ENCODE measurements at places on chromosomes 1 and 21.

- DNase-seq = no peak
Measured at GRCh38 chr1:183226963-183227362, 40.9 kb downstream of the LAMC2 start.

DNA sequence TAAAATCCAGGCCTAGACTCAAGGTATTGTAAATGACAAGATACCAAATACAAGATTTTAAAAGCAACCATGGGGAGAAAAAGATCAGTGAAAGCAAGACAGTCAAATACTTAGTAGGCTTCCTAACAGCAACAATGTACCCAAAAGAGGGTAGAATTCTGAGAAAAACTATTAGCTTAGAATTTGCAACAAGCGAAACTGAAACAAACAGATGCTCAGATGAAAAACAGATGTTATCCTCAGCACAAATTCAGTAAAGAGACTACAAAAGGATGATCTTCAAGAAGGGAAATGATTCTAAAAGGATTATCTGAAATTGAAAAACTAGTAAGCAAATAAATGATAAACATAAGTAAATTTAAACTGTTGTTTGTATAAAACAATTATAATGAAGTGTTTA is 40.0 kb downstream of the PDC start:
- DNase-seq = no peak

DNA sequence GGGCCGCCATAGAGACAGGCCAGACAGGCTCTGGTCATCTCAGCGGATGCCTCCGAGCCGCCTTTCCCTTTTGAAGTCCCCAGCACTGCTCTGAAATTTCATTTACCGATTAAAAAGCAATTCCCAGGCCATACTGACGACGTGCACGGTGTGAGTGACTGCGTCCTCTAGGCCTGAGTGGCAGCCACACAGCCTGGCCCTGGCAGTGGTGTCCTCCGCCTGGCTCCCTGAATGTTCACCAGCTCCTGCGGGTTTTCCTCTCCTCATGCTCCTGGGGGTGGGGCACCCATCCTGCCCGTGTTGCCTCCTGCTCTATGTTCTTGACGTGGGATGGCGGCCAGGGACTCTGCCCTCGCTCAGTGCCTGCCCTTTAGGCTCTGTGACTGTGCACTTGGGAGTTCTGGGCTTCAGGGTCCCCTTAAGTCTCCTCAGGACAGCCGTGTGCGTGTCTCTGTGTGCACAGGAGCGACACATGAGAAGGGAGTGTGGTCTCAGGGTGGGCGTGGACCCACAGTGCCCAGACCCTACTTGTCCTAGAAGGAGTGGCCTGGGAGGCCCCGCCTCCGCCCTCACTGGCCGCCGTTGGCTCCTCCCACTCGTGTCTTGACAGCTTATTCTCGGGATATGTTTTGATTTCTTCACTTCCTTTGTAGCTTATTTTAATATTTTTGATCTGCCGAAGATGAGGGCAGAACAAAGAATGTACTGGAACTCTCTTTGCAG is 3.6 kb downstream of the SKI start:
- DNase-seq = no peak

GRCh38 chr1:108692724-108693655 is 880 bp downstream of the PRPF38B start:
- no peak for DNase-seq

DNA sequence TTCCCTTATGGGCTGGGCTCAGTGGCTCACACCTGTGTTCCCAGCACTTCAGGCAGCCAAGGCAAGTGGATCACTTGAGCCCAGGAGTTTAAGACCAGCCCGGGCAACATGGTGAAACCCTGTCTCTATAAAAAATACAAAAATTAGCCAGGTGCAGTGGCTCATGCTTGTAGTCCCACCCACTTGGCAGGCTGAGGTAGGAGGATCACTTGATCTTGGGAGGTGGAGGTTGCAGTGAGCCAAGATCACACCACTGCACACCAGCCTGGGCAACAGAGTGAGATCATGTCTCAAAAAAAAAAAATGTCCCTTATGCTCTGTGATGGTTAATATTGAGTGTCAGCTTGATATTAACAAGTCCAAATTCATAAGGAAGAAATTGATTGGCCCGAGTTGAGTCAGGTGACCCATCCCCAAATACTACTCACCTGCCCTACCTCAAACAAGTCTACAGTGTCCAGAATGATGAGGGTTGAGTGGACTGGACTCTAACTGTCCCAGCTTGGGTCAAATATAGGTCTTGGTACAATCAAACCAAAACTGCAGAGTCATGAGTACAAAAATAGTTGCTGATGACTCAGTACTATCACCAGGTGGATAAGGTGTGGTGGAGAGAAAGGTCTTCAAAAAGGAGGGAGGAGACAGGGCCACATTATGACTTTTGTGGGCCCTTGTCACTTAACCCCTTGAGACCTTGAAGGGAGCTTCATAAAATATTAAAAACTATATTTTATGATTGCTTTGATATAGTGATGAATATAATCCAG is 161.0 kb downstream of the ZNF326 start:
- no peak for DNase-seq

DNA sequence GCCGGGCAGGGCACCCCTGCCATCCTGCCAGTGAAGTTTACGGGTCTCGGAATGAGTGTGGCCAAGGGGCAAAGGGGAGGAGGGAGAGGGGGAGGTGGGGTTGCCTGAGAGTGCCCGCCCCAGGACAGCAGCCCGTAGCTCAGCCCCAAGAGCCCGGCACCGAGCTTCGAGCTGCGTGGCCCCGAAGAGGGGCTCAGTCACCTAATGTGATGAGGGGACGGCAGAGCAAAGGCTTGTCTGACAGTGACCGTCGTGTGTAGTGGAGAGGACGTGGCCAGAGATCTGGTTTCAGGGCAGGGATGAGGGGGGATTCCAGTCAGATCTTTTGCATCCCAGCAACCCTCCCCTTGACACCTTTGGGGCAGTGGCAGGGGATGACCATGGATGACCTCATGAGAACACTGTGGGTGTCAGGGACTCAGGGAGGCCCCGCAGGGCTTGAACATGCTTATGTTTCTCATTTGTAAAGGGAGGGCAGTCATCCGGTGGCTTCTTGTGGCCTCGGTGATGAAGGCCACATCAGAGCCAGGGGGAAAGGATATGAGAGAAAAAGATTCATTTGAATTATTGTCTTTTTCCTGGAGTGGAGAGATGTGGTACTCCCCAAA is 1.1 kb upstream of the TRPM2 start:
- no peak for DNase-seq

- no peak for DNase-seq
Measured at GRCh38 chr1:2633936-2634491, 1.2 kb upstream of the MMEL1 start.

DNA sequence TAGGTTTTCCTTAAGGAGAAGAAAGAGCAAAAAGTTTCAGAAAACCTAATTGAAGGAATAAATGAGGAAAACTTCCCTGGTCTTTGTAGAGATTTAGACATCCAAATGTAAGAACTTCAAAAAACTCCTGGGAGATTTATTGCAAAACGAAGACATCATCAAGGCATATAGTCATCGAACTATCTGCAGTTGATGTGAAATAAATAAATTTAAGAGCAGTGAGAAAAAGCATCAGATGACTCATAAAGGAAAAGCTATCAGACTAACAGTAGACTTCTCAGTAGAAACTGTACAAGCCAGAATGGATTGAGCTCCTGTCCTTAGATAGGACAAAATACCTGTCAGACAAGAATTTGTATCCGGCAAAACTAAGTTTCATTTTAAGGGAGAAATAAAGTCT is 569.4 kb upstream of the ADAMTS5 start:
- no peak for DNase-seq

- DNase-seq = no peak
Measured at GRCh38 chr21:42214081-42214750, 4.7 kb upstream of the ABCG1 start.

GRCh38 chr1:2354511-2355372 is 36.6 kb downstream of the MORN1 start:
- no peak for DNase-seq

DNA sequence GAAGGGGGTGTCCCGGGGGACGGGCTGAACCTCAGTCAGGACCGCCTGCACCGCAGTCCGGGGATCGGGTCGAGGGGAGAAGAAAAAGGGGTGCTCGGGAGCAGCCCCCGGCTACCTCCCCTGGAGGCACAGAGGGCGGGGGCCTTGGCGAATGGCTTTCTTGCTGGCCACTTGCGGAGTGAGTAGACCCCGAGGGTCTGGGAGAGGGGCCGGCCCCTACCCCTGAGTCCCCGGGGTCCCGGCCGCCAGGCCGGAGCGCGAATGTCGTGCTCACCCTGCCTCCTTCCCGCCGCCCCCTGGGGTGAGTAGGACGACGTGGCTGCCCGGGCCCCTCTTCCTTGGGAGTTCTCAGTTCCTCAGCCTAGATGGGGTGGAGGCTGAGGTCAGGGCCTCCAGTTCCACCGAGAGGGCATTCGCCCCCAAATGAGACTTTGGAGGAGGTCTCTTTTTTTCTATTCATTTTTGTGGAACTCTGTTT is 113.0 kb downstream of the OSBPL9 start:
- DNase-seq = no peak

DNA sequence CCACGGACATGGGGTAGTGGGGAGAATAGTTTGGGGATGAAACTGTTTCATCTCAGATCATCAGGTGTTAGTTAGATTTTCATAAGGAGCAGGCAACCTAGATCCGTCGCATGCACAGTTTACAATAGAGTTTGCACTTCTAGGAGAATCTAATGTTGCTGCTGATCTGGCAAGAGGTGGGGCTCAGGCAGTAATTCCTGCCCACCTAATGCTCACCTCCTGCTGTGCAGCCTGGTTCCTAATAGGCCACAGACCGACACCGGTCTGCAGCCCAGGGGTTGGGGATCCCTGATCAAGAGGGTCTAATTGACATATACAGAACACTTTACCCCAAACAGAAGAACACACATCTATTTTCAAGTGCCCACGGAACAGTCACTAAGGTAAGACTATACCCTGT is 275.1 kb downstream of the PTPRU start:
- no peak for DNase-seq

DNA sequence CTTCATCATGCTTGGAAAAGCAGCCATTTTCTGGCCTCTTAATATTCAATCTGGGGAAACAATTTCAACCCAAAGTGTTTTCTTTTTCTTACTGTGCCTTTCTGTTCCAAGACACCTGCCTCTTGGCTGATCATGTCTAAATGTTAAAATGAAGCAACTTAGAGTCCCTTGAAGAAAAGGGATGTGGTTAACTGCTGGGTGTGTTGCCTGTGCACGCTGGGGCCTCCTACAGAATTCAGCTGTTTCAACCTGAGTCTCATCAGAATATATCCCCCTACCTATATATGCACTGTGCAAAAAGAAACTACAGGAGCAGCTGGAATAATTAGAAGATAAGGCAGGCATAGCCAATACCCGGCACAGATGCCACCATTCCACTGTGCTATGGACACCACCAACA is 222.0 kb downstream of the OMA1 start:
- no peak for DNase-seq

DNA sequence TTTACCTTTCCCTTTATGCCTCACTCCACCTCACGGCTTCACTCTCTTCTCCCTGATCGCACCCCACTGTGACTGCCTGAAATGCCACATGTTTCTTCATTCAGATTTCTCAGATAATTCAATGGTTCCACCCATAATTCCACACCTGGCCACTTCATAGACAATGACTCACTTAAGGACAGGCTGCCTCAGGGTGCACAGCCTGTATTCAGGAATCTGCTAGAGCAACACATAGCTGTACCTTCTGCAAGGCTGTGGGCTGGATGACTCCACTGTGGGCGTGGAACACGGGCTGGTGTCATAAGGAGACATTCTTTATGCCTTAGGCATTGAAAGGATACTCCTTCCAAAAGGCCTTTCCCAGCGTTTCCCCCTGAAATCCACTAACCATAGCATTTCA is 36.1 kb downstream of the L1TD1 start:
- DNase-seq = peak; percentile 3

DNA sequence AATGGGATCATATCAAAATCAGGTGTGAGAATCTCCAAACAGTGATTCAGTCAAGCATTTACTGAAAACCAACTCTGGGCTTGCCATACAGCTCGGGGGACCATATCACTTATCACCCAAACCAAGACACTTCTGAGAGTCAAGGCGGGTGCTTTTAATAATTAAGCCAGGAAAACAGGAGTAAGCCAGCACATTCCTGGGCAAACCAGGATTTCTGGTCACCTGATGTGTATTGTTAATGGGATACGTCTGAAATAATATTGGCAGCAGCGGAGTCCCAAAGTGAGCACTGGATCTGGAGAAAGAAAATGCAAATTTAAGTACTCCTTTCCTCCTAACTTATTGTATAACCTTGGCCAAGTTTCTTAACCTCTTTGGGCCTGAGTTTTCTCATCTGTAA is 17.6 kb downstream of the OSCP1 start:
- no peak for DNase-seq

- DNase-seq = no peak
Measured at GRCh38 chr1:178969226-178969987, 56.3 kb upstream of the FAM20B start.

DNA sequence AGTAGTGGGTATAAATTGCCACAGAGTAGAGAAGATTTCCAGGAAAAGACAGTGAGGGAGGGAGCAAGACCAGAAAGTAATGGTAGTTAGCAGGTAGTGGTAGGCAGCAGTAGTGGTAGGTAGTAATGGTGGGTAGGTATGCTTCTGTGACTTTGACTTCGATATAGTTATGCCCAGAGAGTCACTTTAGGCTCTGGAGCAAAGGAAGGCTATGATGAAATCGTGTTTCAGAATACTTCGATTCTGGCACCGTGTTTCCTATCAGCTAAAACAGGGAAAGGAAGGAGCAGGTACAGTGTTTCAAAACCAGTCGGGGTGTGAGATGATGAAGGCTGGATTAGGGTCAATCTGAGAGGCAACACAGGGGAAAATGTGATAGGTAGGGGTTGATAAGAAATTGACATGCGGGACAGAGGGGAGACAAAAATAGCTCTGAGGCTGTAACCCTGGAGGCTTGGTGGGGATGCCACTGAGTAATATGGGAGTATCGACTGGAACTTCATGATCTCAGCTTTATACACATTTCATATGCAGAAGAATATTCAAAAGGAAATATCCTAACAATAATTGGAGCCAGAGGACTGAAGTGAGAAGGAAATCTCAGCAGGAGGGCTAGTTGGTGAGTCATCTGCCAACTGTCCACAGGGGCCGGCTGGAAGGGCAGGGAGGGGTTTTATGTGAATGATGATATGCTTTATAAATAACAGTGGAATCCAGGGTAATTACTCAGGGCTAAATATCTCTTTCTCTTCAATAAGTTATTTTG is 25.2 kb upstream of the TRIM45 start:
- DNase-seq = peak; percentile 89

Measured in AG04449 (cell line).